ENCODE measurements at places on chromosomes 12 and 14. TPM values are rescaled to one million over a fixed set of nuclear protein-coding genes. Genes with fewer than 3 reads are reported as not detected.

TEX22 gene
- total RNA-seq: 6.6 TPM

- no peaks in the 10 kb centered on the region for H3K27me3 ChIP-seq
- H3K4me1 ChIP-seq: no peaks in the 10 kb centered on the region
- H3K4me3 ChIP-seq: no peak overlapping the region
- no peak overlapping the region for H3K27ac ChIP-seq
Measured at GRCh38 chr12:129556082-129556481, 347.7 kb downstream of the TMEM132D start.

RFX4 gene
- total RNA-seq: 52.7 TPM

TBX3 gene
- total RNA-seq: 8.4 TPM

GRCh38 chr14:96112032-96112431 lies 72.9 kb downstream of the C14orf132 start:
- H3K4me3 ChIP-seq: no peak overlapping the region
- no peak for DNase-seq
- no peaks in the 10 kb centered on the region for H3K27me3 ChIP-seq
- H3K27ac ChIP-seq: no peak overlapping the region
